ENCODE measurements at places on chromosomes 12 and 14.

GRCh38 chr14:70098250-70098809 lies 90.4 kb downstream of the SLC8A3 start:
- DNase-seq = no peak

DNA sequence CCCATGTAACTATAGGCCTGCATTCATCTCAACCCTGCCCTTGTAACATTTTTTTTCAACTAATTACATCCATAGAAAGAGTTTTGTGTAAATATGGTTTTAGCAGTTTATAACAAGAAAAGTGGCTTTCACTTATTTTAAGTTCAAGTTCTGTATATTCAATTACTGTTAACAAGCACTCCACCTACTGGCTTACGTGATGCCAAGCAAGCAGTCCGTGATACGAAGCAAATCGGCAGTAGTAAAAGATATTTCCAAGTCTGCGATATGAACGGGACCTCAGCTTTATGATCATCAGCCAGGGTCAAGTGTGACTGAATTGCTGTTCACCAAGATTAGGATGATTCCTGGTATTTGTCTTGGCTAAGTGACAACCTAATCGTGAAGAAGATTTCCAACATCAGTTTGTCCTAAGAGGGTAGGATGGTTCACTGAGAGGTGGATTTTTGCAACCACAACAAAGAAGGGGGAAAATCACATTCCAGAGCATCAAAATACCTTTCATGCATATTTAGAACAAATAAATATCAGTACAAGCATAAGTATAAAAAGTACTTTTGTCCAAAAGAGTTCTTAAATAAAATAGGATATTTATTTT lies 456.2 kb downstream of the FOXG1 start:
- DNase-seq = no peak

- no peak for DNase-seq
Measured at GRCh38 chr14:61641914-61642613, 53.2 kb upstream of the HIF1A start.

GRCh38 chr12:72261885-72262284 lies 10.3 kb upstream of the TRHDE start:
- DNase-seq = no peak

DNA sequence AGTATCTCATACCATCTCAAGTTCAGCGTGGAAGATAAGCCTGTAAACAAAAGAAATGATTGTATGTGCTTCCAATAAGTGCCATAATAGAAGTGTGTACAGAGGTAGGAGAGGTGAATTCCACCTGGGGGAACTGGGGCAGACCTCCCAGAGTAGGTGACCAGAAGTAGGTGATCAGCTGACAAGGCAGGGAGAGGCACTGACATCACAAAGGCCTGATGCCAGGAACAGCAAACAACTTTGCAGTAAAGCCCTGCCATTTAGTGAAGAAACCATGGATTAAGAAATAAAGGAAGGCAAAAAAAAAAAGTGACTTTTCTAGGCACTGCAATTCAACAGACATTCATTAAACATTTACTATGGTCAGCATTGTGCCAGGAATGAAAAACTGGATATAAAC lies 31.1 kb downstream of the NR1H4 start:
- no peak for DNase-seq

DNA sequence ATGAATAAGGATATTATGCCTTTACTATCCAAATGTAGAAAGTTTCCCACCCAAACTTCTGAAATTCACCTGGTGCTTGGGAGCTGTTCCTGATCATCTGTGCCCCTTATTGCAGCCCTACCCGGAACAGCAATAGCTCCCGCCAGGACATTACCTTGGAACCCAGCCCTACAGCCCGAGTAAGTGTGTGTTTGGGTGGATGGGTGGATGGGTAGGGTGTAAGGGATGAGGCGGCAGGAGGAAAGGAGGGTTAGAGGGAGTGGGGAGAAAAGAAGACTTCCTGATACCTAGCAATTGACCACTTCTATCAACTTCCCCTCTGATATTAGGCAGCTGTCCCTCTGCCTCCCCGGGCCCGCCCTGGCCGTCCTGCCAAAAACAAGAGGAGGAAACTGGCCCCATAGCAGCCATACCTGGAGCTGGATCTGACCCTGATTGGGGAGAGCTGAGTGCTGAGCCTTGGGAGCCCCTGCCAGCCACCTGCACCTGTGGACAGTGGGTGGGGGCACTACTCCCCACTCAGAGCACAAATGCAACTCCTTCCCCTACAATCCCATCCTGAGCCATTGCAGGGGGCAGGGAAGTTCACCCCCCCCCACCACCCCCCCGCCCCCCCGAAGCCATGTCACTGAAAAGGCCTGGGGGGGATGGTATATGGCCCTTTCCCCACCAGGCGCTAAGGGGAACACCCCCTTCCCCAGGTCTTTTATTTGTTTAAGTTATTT lies 6.4 kb downstream of the MBD6 start:
- no peak for DNase-seq

Data from GM19239 (cell line).